Sigmoid colon (tissue), 7 donors: ENCODE measurements at places on chromosomes 2 and 18. TPM values are rescaled to one million over a fixed set of nuclear protein-coding genes. Genes with fewer than 3 reads are reported as not detected.
A peak's percentile ranks its signal among the peaks of the same experiment; 100 is the strongest.

- DNase-seq, result no peak
- no peaks in the 10 kb centered on the region for H3K4me1 ChIP-seq
- no peak overlapping the region for H3K27ac ChIP-seq
These were observed 368.2 kb downstream of the ERBB4 start for GRCh38 chr2:212170382-212170781.

- H3K4me3 ChIP-seq, result peak overlapping the region; percentile 78
- no peaks in the 10 kb centered on the region for H3K36me3 ChIP-seq
- H3K27ac ChIP-seq, result peak overlapping the region; percentile 97
- DNase-seq, result peak; percentile 78
- H3K4me1 ChIP-seq, result peaks cover 6% of the 10 kb centered on the region
- no peaks in the 10 kb centered on the region for H3K27me3 ChIP-seq
These were observed 1.3 kb downstream of the PKP4 start for GRCh38 chr2:158457826-158458616.

GRCh38 chr18:42446195-42446594 lies 491.2 kb downstream of the PIK3C3 start:
- H3K27ac ChIP-seq, result no peak overlapping the region
- no peak overlapping the region for H3K4me3 ChIP-seq
- H3K27me3 ChIP-seq, result no peaks in the 10 kb centered on the region
- no peak for DNase-seq
- no peaks in the 10 kb centered on the region for H3K36me3 ChIP-seq
- H3K4me1 ChIP-seq, result no peaks in the 10 kb centered on the region

- peaks cover 5% of the 10 kb centered on the region for H3K4me1 ChIP-seq
- DNase-seq, result no peak
- no peaks in the 10 kb centered on the region for H3K36me3 ChIP-seq
- H3K4me3 ChIP-seq, result no peak overlapping the region
- no peaks in the 10 kb centered on the region for H3K27me3 ChIP-seq
These were observed 29.6 kb upstream of the CABLES1 start for GRCh38 chr18:23105581-23106219.

DNA sequence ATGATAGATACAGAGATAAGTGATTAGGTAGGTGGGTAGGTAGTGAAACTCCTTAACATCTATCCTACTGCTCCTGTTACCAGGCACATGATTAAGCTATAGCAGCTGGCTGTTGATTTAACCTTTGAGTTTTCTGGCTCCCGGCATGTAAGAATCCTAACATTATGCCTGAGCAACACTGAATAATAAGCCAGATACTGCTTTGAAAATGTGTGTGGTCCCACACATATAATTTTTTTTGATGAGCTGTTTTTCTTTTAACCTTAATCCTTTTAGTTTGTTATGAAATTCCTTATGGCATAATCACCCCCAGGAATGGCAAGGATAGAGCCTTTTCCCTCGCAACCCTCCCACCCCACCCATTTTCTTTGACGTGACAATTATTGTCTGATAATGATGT lies 104.2 kb upstream of the NEUROD1 start:
- H3K27ac ChIP-seq, result no peak overlapping the region
- no peaks in the 10 kb centered on the region for H3K27me3 ChIP-seq
- peaks cover 6% of the 10 kb centered on the region for H3K4me1 ChIP-seq
- H3K36me3 ChIP-seq, result no peaks in the 10 kb centered on the region

The HOXD10 gene
- polyA plus RNA-seq, result 1.5 TPM

GRCh38 chr18:67513280-67513679 lies 3.2 kb downstream of the DSEL start:
- no peak overlapping the region for H3K27ac ChIP-seq
- H3K4me1 ChIP-seq, result peaks cover 8% of the 10 kb centered on the region
- H3K36me3 ChIP-seq, result no peaks in the 10 kb centered on the region
- no peak for DNase-seq
- H3K4me3 ChIP-seq, result no peak overlapping the region

The POU3F3 gene
- polyA plus RNA-seq, result 0.39 TPM

The ST8SIA3 gene
- polyA plus RNA-seq, result not detected

DNA sequence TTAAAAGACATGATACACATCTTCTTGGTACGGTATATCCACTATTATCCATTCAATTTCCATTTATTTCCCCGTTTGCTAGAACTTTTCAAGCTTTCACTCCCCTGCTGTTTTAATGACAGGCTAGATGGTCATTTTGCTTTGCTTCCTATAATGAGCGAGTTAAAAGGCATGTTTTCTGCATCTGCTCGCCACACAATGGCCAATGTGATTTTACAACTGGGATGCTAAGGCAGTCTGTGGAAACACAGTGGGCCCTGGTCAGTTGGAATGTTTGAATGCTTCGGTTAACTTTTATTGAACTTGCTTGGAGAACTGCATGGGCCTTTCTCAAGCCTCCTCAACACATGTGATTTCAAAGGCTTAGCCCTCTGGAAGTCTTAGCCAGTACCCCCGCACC lies 48.4 kb upstream of the TNP1 start:
- no peaks in the 10 kb centered on the region for H3K36me3 ChIP-seq
- no peak overlapping the region for H3K27ac ChIP-seq
- DNase-seq, result no peak
- H3K4me3 ChIP-seq, result no peak overlapping the region
- peaks cover 5% of the 10 kb centered on the region for H3K4me1 ChIP-seq

The CPO gene
- polyA plus RNA-seq, result not detected

The FIGLA gene
- polyA plus RNA-seq, result not detected

The ALPG gene
- polyA plus RNA-seq, result not detected

- no peak overlapping the region for H3K4me3 ChIP-seq
- no peaks in the 10 kb centered on the region for H3K4me1 ChIP-seq
- no peaks in the 10 kb centered on the region for H3K36me3 ChIP-seq
- no peak overlapping the region for H3K27ac ChIP-seq
- H3K27me3 ChIP-seq, result no peaks in the 10 kb centered on the region
These were observed 14.1 kb upstream of the CREB1 start for GRCh38 chr2:207515671-207516070.

GRCh38 chr18:60038731-60039130 lies 138.9 kb downstream of the PMAIP1 start:
- H3K27ac ChIP-seq, result no peak overlapping the region
- H3K4me3 ChIP-seq, result no peak overlapping the region
- no peaks in the 10 kb centered on the region for H3K36me3 ChIP-seq
- no peaks in the 10 kb centered on the region for H3K27me3 ChIP-seq

- no peaks in the 10 kb centered on the region for H3K27me3 ChIP-seq
- no peaks in the 10 kb centered on the region for H3K36me3 ChIP-seq
- H3K27ac ChIP-seq, result no peak overlapping the region
- H3K4me1 ChIP-seq, result no peaks in the 10 kb centered on the region
- no peak overlapping the region for H3K4me3 ChIP-seq
These were observed 388.1 kb upstream of the SPRED2 start for GRCh38 chr2:65820454-65820853.

The PCARE gene
- polyA plus RNA-seq, result not detected

The ATP8B1 gene
- polyA plus RNA-seq, result 94.1 TPM

DNA sequence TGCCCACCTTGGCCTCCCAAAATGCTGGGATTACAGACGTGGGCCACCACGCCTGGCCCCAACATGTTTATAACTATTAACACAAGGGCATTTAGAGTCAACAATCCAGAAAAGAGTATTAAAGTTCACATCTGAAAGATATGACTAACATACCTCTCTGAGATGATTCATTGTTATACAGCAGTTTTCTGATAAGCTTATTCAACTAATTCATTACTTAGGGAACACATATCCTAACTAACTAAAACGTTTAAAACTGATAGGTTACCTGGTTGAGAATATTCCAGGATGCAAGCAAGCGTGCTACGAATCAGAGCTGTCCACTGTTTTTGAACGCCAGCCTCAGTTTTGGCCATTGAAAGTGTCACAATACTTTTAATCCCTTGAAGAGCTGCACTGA lies 34.0 kb upstream of the STRN start:
- H3K36me3 ChIP-seq, result no peaks in the 10 kb centered on the region
- DNase-seq, result no peak
- H3K27me3 ChIP-seq, result no peaks in the 10 kb centered on the region
- no peak overlapping the region for H3K27ac ChIP-seq
- H3K4me3 ChIP-seq, result no peak overlapping the region
- no peaks in the 10 kb centered on the region for H3K4me1 ChIP-seq

- H3K4me1 ChIP-seq, result no peaks in the 10 kb centered on the region
- DNase-seq, result no peak
- no peak overlapping the region for H3K27ac ChIP-seq
- no peaks in the 10 kb centered on the region for H3K36me3 ChIP-seq
- H3K27me3 ChIP-seq, result no peaks in the 10 kb centered on the region
These were observed 85.4 kb upstream of the MYO3B start for GRCh38 chr2:170092436-170093060.

The RIT2 gene
- not detected for polyA plus RNA-seq

GRCh38 chr18:49728542-49728941 lies 84.8 kb downstream of the ACAA2 start:
- DNase-seq, result no peak
- no peaks in the 10 kb centered on the region for H3K4me1 ChIP-seq

The CIB4 gene
- not detected for polyA plus RNA-seq

The LHCGR gene
- not detected for polyA plus RNA-seq

DNA sequence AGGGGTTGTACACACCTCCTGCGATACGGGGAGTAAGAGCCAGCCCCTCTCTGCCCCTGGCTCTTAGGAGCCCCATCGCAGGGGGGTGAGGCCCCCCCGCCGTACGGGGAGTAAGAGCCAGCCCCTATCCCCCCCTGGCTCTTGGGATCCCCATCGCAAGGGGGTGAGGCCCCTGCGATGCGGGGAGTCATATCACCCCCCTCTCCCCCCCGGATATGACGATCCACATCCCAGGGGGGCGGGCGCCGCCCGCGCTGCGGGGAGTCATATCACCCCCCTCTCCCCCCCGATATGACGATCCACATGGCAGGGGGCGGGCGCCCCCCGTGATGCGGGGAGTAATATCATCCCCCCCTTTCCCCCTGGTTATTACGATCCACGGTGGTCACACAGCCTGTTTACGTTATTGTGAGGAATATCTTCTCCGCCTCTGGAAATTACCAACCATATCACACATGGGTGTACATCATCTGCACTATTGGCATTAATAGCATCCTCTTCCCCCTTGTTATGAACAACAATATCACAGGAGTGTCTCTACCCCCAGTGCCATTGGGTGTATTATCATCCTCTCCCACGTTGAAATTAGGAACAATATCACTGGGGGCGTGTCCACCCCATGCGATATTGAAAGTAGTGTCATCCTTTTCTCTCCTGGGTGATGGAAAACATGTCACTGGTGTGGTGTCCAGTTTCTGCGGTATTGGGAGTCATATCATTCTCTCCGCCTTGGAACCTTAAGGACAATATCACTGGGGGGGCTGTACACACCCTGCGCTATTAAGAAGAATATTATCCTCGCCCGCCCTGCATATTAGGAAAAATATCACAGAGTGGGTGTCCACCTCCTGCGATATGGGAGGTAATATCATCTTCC lies 24.7 kb upstream of the NAGK start:
- DNase-seq, result no peak
- no peaks in the 10 kb centered on the region for H3K27me3 ChIP-seq
- no peaks in the 10 kb centered on the region for H3K4me1 ChIP-seq

- no peak overlapping the region for H3K4me3 ChIP-seq
- DNase-seq, result no peak
- no peaks in the 10 kb centered on the region for H3K27me3 ChIP-seq
- no peaks in the 10 kb centered on the region for H3K4me1 ChIP-seq
- H3K27ac ChIP-seq, result no peak overlapping the region
These were observed 34.0 kb downstream of the ADAM23 start for GRCh38 chr2:206477296-206477695.

GRCh38 chr2:62300925-62301324 lies 105.0 kb downstream of the B3GNT2 start:
- no peak overlapping the region for H3K4me3 ChIP-seq
- H3K36me3 ChIP-seq, result no peaks in the 10 kb centered on the region
- no peaks in the 10 kb centered on the region for H3K27me3 ChIP-seq
- no peak for DNase-seq
- no peak overlapping the region for H3K27ac ChIP-seq
- H3K4me1 ChIP-seq, result no peaks in the 10 kb centered on the region
